Right lobe of liver (tissue), 6 donors: ENCODE measurements at places on chromosomes 6 and 20.

DNA sequence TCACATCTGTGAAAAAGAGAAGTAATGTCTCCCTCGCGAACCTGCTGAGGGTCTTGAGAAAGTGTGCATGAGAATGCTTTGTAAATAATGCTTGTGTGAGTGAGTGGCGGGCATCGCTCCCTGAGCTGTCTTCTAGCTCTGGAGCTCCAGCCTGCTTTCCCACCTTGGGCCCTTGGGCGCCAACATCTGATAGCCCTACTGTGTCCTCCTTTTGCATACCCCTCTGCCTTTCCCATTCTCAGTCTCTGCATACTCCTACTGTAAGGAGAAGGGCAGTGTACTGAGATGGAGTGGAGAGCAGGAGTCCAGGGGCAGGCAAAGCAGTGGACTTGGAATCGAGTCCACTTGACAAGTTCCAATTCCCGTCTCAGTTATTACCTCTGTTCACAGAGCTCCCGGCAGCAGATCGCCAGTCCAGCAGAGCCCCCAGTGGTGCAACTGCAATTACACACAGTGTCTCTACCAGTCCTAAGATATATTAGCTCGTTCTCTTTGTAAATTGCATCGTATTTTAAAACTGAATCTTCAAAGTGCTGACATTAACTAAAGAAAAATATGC, 847 bp upstream of the NCR2 start:
- no peak overlapping the region for H3K4me3 ChIP-seq
- H3K4me1 ChIP-seq = no peaks in the 10 kb centered on the region
- no peaks in the 10 kb centered on the region for H3K36me3 ChIP-seq
- no peak for DNase-seq
- no peaks in the 10 kb centered on the region for H3K27me3 ChIP-seq

DNA sequence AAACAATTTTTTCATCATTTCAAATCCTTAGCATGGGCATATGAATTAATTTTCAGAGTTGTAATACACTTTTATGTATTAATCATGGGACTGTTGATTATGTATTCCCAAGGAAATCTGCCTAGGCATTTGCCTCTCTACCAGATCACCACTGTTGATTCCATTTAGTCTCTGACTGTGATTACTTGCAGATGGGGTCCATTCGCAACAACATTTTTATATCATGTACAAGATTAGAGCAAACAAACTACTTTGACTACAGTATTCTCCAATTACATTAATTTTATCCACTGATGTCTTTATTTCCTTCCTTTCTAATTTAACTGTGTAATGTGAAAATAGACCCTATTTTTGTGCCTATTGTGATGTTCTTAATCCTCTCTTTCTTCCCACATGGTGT, 831.4 kb upstream of the SLC35B3 start:
- no peaks in the 10 kb centered on the region for H3K36me3 ChIP-seq
- H3K4me1 ChIP-seq = no peaks in the 10 kb centered on the region
- H3K4me3 ChIP-seq = no peak overlapping the region
- no peak for DNase-seq
- H3K27ac ChIP-seq = no peak overlapping the region
- no peaks in the 10 kb centered on the region for H3K27me3 ChIP-seq

GRCh38 chr20:16708602-16709001, 21.2 kb upstream of the SNRPB2 start:
- no peak overlapping the region for H3K4me3 ChIP-seq
- H3K27ac ChIP-seq = no peak overlapping the region
- no peak for DNase-seq

GRCh38 chr20:33685328-33686099, 671 bp downstream of the E2F1 start:
- H3K4me3 ChIP-seq = peak overlapping the region; percentile 51
- H3K4me1 ChIP-seq = no peaks in the 10 kb centered on the region
